ENCODE measurements at places on chromosomes 4 and X.
A peak's percentile ranks its signal among the peaks of the same experiment; 100 is the strongest.

- no peak for DNase-seq
These were observed 141.5 kb upstream of the RBPJ start for GRCh38 chr4:26179316-26179760.

GRCh38 chr4:46392421-46392820, 2.5 kb upstream of the GABRA2 start:
- no peak for DNase-seq

- DNase-seq = no peak
These were observed 514.1 kb downstream of the IL15 start for GRCh38 chr4:142150483-142150882.

DNA sequence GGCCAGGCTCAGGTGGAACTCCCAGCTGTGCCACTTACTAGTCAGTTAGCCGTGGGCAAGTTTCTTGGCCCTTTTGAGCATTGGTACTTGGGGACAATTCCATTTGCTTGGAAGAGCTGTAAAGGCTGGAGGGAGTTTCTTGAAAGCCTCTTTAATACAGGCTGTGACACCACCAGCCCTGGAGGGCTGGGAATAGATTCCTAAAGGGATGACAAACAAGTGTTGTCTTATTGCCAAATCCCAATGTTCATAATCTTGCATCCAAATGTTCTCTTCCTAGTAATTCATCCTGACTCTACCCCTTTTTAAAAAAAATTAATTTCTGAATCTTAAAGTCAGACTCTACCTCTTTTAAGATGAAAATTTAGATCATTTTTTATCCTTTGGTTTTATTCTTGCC, 14.6 kb upstream of the MED28 start:
- DNase-seq = no peak

DNA sequence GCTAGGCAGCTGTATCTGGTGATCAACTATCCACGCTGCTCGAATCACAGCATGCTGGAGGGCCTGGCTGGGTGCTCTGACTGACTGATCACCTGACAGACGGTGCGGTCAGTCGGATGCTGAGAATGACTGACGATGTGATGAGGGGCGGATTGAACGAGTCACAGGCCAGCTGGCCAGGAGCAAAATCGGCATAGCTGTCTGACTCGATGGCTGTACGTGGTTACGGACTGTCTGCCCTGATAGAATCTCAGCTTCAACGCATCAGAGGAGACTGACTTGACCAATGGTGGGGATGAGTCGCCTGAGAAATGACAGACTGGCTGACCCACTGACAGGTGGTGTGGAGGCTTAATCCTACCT, 1.0 kb upstream of the SUV39H1 start:
- DNase-seq = no peak

GRCh38 chr4:176377780-176378179, 58.0 kb downstream of the SPCS3 start:
- DNase-seq = no peak

GRCh38 chr4:54661686-54662085, 3.9 kb downstream of the KIT start:
- peak; percentile 33 for DNase-seq

GRCh38 chr4:184983672-184984356, 34.5 kb upstream of the HELT start:
- DNase-seq = peak; percentile 87

DNA sequence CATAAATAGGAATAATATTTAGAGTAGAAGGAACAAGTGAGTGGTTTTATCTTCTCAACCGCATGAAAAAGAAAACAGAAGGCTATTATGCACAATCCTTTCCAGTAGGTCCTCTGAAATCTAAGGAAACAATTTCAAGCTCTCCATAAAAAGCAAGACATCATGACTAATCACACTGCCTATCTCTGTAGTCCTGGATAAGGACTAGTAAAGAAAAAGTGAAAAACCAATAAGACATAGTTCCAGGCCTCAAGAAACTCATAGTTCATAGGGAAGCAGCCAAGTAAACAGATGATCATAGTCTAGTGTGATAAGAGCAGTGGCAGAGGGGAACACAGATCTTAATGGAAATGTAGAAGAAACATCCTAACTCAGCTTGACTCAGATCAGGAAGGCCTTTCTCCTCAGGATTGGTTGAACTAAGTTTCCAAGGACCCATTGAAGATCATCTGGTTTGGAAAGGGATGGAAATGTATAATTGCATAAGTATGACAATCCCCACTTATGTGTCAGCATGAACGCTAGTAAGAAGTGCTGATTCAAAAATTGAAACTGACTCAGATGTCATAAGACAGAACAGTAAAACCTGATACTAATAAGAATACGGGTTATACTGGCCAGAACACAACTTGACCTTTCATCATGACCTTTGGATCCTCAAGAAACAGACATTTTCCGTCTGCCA, 155.3 kb downstream of the GRIA3 start:
- no peak for DNase-seq

DNA sequence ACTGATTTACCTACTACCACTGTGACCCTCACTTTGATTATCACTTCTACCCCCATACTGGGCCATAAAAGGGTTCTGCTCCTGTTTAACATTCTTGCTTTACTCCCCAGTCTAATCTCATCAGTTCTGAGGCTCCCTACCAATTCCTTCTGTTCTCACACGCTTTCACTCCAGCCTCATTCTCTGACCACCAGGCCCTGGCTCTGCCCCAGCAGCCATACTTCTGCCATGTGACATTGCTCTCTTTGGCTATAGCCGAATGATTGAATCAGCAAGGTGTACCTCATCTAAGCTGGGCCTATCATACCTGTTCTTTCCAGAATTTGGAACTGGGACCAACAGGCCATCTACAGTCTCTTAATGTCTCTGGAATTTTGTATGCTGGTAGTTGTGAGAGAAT, 14.4 kb upstream of the ELF2 start:
- no peak for DNase-seq

GRCh38 chrX:10197279-10198210, 40.8 kb downstream of the CLCN4 start:
- no peak for DNase-seq

Measured in 8988T (cell line).